ENCODE measurements at places on chromosomes 2 and 18. TPM values are rescaled to one million over a fixed set of nuclear protein-coding genes. Genes with fewer than 3 reads are reported as not detected.

ONECUT2 gene
- total RNA-seq = under 0.01 TPM

FOXD4L1 gene
- total RNA-seq = under 0.01 TPM

CLEC4F gene
- not detected for total RNA-seq

INPP5D gene
- under 0.01 TPM for total RNA-seq

SULT1C3 gene
- not detected for total RNA-seq

CHRND gene
- not detected for total RNA-seq

LHCGR gene
- not detected for total RNA-seq

LBX2 gene
- total RNA-seq = 5.4 TPM

MC5R gene
- 0.36 TPM for total RNA-seq

RAB6D gene
- total RNA-seq = under 0.01 TPM

GRHL1 gene
- total RNA-seq = 0.29 TPM

ASB3 gene
- total RNA-seq = 21.4 TPM

FANCL gene
- 10.9 TPM for total RNA-seq

CASP10 gene
- 3.3 TPM for total RNA-seq

GAD1 gene
- 0.36 TPM for total RNA-seq

SLC23A3 gene
- 1.4 TPM for total RNA-seq

DAW1 gene
- total RNA-seq = not detected

DNER gene
- 0.36 TPM for total RNA-seq

GLB1L gene
- 21.0 TPM for total RNA-seq
